ENCODE measurements at places on chromosomes 13 and 19. TPM values are rescaled to one million over a fixed set of nuclear protein-coding genes. Genes with fewer than 3 reads are reported as not detected.

The SIGLEC10 gene
- total RNA-seq, result 12.9 TPM

The NLRP11 gene
- 0.17 TPM for total RNA-seq

The LPAR2 gene
- 44.3 TPM for total RNA-seq

The SERPINE3 gene
- not detected for total RNA-seq

The SMARCA4 gene
- total RNA-seq, result 95.5 TPM

The GAPDHS gene
- not detected for total RNA-seq

The RGL3 gene
- total RNA-seq, result 72.0 TPM

The CGB8 gene
- not detected for total RNA-seq

DNA sequence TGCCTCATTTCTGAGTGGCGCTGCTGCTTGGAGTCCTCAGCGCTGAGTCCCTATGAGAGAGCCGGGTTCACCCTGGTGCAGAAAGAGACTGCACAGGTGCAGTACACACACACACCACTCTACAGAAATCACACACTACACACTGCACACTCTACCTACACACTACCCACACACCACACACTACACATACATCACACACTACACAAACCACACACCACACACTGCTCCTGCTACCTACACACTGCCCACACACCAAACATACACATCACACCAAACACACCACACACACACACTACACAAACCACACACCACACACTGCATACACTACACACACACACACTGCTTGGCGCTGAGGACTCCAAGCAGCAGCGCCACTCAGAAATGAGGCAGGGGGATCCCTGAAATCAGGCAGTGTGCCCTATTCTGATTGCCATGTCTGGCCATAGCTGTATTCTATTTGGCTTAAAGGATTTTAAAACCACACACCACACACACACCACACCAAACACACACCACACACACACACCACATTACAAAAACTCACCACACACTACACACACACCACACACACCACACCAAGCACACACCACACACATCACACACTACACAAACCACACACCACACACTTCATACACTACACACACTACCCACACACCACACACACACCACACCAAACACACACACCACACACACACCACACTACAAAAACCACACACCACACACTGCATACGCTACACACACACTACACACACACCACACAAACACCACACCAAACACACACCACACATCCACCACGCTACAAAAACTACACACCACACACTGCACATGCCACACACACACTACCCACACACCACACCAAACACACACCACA, 4.9 kb downstream of the MAG start:
- no peak for DNase-seq

DNA sequence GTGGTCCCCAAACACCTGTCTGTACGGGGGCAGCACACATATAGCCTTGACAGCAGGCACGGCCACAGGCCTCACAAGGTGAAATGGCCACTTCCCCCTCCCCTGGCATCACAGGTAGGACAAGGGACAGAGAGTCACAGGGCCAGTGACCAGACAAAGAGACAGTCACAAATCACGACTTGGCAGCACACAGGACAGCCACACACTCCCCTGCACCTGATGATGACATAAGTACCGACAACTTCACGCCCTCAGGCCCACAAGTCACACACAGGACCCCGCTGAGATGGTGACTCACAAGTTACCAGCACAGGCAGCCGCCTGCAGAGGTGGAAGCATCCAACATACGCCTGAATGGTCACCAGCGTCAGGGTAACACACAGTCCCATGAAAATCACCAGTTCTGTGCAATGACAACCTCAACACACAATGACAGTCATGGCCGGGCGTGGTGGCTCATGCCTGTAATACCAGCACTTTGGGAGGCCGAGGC, 16.5 kb downstream of the TYK2 start:
- no peak for DNase-seq

DNA sequence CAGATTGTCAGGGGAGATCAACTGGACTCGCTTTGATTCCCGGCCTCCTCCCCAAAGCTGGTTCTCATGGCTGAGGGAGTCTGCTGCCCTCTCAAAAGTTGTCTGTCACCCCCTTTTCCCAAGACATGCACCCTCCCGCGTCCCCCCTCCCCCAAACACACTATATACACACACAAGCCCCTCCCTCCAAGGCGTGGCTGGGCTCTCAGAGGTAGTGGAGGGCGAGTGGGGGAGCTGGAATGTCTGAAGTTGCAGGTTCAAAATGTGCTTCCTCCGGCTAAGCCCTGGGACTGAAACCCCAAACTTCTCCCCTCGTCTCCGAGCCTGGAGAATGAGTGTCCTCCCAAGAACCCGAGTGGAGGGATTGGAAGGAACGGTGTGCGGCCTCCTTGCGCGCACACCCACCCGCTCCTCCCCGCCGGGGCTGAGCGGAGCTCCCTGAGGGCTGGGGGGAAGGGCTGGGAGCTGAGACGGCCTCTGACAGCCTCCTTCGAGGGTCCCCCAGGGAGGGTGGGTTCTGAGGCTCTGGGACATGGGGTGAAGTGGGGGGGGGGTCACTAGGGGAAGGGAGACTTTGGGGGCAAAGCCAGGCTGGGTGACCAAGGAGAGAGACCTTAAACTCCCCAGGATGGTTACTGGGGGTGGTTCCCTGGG, 9.9 kb upstream of the MEIS3 start:
- DNase-seq, result no peak

- no peak for DNase-seq
Observed at GRCh38 chr19:38868551-38868950, 9.5 kb downstream of the RINL start.

- no peak for DNase-seq
Observed at GRCh38 chr13:73367886-73368285, 309.1 kb downstream of the KLF5 start.

DNA sequence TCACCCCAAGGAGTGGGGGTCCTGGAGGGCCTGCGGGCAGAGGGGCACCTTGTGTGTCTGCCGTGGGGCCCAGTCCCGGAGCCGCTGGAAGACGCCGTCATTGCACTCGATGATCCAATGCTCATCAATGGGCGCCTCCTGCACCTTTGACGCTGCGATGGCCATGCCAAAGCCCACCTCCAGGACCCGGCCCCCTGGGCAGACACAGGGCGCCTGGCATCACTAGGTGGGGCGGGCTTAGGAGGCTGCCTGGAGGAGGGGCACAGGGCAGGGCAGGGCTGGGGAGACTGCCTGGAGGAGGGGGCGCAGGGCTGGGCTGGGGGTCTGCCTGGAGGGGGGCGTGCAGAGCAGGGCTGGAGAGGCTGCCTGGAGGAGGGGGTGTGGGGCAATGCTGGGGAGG, 1.6 kb downstream of the GAMT start:
- no peak for DNase-seq

DNA sequence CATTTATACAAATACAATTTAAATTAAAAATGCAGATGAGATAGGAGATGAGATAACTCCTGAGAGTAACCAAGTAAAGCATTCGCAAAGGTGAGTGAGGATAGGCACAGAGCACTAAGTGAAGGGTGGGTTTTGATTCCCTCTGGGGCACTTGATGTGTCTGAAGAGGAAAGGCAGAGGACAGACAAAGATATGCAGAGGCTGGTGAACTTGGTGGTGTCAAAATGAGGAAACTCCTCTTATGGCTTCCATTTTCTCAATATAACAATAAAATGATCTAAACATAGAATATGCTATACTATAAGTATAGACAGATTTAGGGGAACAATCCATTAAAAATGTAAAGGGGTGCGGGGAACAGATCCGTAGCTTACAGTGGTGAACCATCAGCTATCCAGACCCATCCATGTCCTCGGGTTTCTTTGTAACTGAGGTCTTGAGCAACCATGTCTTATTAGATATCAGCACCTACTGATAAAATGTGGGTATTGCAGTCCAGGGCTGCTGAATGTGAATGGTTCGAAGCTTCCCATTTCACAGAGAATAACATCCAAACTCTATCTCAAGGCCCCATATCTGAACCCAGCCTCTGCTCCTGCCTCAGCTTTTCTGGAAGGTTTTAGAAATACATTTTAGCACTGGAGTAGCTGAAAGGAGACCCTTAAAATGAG, 73.9 kb upstream of the SLC10A2 start:
- peak; percentile 29 for DNase-seq

DNA sequence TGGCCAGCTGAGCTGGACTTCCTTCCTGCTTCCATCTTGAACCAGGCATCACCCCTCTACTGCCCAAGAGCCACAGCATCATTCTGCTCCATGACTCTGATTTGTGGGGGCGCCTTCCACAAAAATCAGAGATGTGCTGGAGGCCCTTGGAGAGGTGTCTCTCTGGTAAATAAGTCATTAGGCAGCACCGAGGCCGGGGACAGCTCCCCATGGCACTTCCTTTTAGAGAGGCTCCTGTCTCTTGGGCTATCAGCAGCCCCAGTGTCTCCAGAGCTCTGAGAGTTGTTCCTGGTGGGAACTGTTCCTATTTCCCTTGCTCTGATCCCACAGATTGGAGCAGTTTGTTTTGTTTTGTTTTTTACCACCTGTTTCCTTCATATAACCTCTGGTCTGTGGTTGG, 19.9 kb downstream of the NWD1 start:
- no peak for DNase-seq

GRCh38 chr13:49586717-49587116, 1.4 kb upstream of the RCBTB1 start:
- DNase-seq, result no peak

- no peak for DNase-seq
Observed at GRCh38 chr19:10271543-10272086, 695 bp downstream of the ICAM1 start.

DNA sequence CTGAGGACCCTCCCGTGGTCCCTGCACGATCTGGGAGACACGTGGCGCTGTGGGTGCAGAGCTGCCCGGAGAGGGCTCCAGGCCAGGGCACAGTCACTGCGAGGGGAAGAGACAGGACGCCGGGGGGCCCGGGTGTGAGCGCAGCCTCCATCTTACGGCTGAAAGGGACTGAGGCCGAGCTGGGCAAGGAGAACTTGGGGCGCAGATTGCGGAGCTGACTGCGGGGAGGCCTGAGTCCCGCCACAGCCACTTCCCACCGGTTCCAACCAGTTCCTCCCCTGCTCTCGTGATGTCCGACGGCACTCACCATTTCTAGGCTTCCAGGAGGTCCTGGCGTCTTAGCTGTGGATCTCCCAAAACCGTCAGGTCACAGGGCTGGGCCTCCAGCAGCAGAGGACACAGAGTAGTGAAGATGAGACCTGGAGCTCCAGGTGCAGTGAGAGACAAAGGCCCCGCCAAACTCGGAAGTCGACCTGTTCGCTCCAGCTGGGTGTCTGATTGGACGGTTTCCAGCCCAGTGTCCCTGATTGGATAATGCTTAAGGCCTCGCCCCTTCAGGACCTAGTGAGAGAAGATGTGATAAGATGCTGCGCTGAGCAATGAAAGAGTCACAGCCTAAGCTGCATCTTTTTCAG, 4.8 kb upstream of the ZNF253 start:
- DNase-seq, result peak; percentile 17

DNA sequence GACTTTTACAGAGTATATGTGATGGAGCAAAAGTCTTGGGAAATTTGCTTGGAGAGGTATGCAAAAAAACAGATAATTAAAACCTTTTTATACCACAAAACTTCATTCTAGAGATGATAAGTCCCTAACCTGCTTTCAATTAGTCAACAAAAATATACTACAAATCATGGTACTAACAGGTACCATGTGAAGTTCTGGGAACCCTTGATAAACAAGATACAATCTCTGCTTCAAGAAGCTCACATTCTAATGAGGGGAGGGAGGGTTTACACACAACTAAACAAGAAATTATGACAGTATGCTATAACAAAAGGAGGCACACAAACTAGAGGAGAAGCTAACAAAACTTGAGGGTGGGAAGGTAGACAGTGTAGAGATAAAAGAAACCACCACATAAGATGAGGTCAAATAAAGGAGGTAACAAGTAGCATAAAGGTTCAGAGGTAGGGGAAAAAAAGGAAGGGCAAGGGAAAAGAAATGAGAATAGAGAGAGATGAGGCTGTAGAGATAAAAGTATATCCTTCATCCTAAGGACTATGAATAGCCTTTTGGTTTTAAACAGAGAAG, 91.4 kb downstream of the MYCBP2 start:
- no peak for DNase-seq

DNA sequence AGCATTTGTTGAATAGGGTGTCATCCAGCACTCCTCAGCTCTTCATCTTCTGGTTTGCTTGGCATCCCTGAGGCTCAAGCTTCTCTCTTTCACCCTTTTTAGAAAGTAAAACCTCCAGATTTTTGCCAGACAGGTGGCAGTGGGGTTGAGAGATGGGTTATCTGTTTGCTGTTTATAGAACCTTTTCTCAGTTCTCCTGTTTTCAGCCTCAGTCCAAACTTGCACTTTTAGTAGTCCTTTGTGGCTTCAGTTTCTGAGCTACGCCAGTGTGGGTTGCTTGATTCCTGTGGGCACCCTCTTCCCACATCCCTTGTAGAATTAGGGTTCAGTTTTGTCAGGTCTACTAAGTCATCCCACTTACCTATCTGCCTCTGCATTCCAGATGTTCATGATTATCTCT, 147.9 kb downstream of the PAN3 start:
- no peak for DNase-seq

- DNase-seq, result no peak
Observed at GRCh38 chr13:43767341-43767931, 19.3 kb downstream of the ENOX1 start.

DNA sequence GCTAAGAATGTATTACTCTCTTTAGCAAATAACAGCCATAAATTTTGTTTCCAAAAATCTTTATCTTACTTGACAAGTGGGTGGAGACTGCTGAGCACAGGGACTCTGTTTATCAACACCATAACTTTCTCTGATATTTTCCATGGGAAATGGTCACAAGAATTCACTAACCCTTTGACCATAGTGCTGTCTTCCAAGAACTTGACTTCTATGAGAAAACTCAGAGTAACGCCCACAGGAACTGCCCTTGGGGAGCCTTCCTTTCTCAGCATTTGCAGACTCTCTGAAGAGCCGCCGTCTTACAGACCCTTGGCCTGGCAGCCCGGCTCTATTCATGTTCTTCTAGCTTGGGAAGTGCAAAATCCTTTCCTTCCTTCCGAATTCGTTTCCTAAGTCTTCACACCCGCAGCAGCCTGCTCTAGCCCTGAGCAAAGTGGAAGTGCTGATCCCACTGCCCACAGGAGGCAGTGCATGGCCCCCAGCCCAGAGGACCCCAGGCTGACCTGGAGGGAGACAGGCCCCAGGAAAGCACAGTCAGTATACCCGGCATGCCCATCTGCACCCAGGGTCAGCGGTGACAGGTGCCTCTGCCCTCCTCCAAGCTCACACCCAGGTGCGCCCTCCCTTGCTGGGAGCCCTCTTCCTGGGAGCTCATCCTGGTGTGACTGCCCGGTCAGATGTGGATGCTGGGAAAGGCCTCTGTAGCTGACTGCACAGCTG, 10.2 kb downstream of the GAS6 start:
- no peak for DNase-seq

Measured in mucosa of gallbladder (tissue), 1 donor.